Right renal pelvis (tissue), 4 donors: ENCODE measurements at places on chromosomes 1 and 21.

GRCh38 chr21:28639737-28640136 lies 352.9 kb downstream of the LTN1 start:
- no peak for DNase-seq

DNA sequence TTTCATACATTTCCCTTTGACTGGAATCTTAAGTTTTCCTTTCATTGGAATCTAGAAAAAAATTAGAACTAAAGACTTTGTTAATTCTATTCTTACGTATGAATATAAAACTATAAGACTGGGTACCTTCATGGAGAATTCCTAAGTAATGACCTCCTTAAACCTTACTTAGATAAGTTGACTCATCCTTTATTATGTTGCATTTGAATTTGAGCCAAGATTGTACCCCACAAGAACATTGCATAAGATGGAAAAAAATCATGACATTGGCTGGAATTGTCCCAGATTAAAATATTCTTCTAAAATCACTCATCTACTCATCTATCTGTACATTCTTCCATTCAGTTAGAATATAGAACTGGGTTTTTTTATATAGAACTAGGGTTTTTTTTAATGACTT lies 137.4 kb downstream of the C1orf21 start:
- DNase-seq, result no peak

- DNase-seq, result no peak
Observed at GRCh38 chr1:236079703-236080102, 14.8 kb upstream of the NID1 start.

GRCh38 chr1:218101409-218101808 lies 183.7 kb upstream of the RRP15 start:
- no peak for DNase-seq

- no peak for DNase-seq
Observed at GRCh38 chr1:175287377-175287776, 94.8 kb upstream of the KIAA0040 start.

- DNase-seq, result no peak
Observed at GRCh38 chr1:109641861-109642260, 14.0 kb upstream of the GSTM4 start.

DNA sequence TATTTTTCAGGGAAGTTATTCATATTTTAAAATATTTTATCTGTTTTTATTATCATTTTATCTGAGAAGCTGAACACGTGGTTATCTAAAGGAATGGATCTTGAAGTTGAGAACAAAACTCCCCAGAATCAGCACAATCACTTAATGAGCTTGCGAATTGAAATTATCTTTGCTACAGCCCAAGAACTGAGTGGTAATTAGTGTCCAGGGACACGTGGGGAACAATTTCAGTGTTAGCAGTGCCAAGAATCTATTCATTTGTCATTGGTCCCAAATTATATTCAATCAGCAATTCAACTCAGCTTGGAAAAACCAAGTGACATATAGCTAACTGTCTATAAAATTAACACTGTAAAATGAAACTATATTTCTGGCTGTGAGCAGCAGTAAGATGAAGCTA lies 197.6 kb upstream of the UBE2U start:
- DNase-seq, result no peak

- DNase-seq, result no peak
Observed at GRCh38 chr21:35416866-35417489, 367.9 kb upstream of the RUNX1 start.

- DNase-seq, result no peak
Observed at GRCh38 chr1:184929711-184930202, 44.6 kb downstream of the NIBAN1 start.

DNA sequence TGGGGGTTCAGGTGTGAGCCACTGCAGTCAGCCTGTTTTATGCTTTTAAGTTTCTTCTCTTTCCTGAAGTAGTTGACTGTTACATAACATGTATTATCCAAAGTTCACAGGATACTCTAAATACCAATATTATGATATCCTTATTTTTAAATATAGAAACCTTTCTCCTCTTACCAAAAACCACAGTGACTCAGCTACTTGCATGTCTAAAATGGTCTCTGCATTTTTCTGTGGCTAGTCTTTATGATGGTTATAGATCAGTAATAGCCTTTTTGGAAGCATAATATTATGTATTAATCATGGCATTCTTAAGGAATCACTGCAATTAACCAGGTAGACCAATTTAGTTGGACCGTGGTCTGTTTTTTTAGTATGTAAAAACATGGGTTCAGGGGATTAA lies 210.8 kb upstream of the CACYBP start:
- DNase-seq, result no peak

DNA sequence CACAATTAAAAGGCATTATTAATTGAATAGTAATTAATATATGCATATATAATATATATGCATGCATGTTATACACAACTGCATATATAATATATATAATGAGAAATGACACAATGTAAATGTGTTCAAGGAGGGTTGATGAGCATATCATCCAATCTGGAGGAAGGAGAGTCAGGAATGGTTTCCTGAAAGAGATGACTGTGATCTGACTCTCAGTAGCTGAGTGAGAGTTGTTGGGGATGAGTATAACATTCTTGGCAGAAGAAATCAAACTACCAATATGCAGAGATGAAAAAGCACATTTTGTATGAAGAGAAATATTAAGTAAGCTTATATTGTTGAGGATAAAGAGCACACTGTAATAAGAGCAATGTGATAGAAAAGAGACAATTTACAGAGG lies 37.3 kb downstream of the F13B start:
- DNase-seq, result no peak

- DNase-seq, result no peak
Observed at GRCh38 chr1:210535761-210536160, 207.1 kb downstream of the HHAT start.

DNA sequence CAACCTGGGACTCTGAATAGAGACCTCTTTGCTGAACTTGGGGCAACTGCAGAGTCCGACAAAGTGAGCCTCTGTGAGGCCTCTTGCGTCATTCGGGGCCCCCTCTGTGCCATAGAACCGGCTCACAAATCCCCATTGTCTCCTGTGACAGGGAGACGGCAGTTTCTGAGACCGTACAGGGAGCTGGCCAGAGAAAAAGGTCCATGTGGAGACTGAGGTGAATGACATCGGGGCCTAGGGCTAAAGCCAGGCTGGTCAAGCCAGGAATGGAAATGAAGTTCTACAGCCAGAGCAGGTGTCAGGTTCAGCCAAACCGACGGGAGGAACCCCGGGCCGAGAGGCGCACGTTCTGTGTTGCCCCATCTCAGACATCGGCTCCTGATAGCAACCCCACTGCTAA lies 37.1 kb upstream of the TRIM67 start:
- no peak for DNase-seq

DNA sequence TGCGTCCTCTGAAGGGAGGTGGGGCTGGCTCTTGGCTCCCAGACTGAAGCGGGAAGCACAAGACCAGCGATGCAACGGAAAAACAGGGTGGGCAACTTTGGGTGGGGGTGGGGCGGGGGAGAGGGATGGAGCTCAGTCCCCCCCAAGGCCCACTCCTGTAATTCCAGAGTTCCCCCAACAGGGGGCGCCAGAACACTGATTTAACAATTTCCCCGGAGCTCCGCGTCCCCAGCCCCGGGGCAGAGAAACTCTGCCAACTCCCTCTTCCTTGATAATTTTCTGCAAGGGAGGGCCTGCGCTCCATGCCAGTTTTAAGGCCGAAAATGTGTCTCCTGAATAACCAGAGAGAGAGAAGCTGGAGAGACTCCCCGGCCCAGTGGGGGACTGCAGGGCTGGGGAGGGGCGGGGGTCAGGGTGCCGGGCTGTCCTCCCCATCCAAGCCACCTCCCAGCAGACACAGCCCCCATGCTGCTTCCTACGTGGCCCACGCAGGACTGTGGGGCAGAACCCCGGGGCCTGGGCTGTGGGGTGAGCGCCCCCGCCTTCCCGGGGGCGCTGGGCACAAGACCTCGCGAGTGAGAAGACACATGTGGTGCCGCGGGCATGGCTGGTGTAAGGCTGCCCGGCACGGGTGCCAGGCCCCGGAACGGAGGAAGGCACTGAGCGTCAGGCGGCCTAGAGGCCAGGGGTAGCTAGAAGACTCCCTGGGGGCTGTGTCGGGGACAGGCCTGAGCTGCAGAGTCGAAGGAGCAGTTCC lies 51.4 kb downstream of the KIF21B start:
- DNase-seq, result peak; percentile 45

DNA sequence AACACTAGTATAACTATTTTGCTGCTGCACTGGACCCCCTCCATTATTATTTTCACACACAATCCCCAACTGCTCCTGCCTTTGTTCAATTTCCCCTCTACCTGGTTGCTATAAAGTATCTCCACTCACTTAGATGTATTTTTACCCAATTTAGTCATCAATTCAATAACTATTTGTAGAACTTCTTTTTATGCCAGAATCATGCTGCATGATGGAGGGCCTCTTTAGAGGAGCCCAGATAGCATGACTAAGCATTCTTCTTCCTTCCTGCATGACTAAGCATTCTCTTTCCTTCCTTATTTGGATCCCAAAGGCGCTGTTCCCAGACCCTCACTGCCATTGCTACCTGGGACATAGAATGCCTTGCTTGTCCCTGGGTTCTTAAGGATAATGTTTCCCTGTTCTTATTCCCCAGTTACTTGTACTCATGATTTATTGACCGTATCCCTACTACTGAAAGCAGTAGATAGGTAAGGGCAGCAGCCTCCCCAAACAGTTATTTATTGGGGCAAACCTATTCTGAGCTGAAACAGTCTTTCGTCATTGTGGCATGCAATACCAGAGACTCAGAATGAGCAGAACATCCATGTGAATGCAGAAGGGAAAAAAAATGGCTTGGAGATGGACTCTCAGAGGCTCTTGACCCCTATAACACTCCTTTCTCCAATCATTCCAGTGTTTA lies 89.3 kb upstream of the AKT3 start:
- DNase-seq, result no peak

- DNase-seq, result no peak
Observed at GRCh38 chr1:100643471-100644196, 75.9 kb upstream of the VCAM1 start.

DNA sequence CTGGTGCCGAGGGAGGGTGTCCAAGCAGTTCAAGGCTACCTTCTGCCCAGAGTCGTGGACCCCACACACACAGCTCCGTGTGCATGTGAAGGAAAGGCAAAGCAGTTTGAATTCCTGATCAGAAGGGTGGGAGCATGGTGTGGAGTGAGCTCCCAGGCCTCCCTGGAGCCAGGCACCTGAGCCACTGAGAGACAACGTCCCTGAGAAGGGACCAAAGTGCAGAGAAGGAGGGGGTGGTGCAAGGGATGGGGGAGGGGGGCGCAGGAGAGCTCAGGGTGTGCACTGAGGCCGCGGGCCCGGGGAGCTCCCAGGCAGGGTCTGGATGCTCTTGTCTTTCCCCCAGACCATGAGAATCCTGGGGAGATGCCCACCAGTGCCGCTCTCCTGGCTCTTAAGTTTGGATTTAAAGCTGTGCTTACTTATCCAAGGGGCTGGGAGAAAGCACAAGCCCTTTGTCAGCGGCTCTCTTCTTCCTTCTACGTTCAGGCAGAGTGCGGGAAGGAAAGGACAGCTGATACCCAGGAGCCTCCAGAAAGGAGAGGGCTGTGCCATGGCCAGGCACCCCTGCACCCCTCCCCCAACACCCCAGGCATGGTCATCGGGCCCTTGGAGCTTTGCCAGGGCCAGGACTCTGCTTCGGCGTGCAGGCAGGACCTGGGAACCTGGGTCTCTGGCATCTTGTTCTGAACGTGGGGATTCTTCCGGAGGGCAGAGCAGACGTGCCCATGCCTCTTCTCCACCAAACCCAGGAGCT lies 24.1 kb downstream of the ACTA1 start:
- no peak for DNase-seq

GRCh38 chr1:233025157-233025556 lies 74.7 kb downstream of the NTPCR start:
- DNase-seq, result no peak

DNA sequence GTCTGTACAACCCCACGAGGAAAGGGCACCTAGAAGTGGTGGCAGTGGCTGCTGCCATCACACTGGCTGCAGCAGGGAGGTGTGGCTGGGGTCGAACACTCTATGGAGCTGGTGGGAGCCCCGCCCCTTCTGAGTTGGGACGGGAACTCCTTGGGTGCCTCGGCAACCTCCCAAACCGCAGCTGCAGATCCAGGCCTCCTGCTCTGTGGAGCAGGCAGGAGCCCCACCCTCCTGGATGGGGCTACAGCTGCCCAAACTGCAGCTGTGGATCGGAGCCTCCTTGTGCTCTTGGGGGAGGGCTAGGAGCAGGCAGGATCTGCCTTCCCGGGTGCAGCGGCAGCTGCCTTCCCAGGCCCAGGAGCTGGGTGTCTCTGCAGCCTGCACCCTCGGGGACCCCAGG lies 38.9 kb upstream of the TARDBP start:
- DNase-seq, result no peak

DNA sequence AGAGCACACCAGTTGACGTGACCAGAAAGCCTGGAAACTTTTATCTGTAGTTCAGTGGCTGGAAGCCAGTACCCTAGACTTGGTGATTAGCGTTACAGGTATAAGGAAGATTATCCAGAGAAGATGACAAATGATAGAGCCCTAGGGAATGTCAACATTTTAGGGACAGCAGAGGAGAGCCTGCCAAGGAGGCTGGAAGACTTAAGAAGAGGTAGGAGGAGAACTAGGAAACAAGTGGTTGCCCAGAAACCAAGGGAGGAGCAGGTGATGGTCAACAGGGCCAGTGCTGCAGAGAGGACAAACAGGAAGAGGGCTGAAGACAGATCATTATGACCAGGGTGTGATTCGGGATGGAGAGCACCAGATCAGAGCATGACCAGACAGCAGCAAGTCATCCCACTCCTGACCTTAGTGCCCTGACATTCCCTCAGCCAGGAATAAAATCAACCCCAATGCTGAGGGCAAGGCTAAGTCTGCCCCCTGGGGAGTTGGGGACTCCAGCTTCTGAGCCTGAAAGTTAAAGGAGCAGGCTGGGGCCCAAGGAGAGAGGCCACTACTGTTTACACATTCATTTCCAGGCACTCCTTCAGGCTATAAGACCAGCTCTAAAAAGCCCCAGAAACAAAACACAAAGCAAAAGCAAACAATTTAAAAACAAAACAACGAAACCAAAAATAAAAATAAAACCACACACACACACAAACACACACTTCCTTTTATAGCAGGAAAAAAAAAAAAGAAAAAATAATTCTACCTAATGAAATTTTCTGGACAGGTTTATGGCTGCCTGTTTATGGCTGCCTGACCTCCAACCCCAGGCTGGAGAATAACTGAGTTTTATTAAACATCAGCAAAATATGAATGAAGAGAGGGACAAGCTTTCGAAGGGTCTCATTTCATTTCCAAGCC lies 48.6 kb upstream of the LRRC52 start:
- no peak for DNase-seq

- DNase-seq, result peak; percentile 12
Observed at GRCh38 chr1:98119796-98120195, 199.0 kb upstream of the DPYD start.

- DNase-seq, result no peak
Observed at GRCh38 chr21:46145840-46146691, 9.3 kb downstream of the FTCD start.

GRCh38 chr1:22255341-22256212 lies 112.7 kb upstream of the WNT4 start:
- DNase-seq, result no peak

- DNase-seq, result no peak
Observed at GRCh38 chr21:34992736-34993398, 56.2 kb downstream of the RUNX1 start.

DNA sequence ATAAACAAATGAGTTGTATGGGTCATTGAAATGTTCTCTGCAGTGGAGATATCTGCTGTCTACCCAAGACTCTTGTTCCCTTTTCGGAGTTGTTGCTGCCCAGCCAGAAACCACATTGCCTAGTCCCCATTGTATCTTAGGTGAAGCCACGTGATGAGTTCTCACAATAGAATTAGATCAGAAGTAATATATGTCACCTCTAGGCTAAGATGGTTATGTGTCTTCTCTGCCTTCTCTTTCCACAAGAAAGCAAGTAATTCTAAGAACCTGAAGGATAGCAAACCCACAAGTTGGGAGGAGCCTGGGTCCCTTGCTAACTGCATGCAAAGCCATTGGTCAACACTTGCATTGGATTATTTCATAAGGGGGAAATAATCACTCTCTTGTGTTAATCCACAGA lies 76.6 kb downstream of the ADCY10 start:
- DNase-seq, result no peak
